ENCODE measurements at places on chromosomes 3 and 15.

GRCh38 chr15:96330450-96331143, at the start of gene NR2F2:
TSS of gene NR2F2 (plus strand) at chr15:96330700. CDS start at chr15:96332106, 1,406 bp downstream.
- DNase-seq, result peak; percentile 91

- no peak for DNase-seq
Observed at GRCh38 chr3:9250236-9250635, 790 bp upstream of the SRGAP3 start.

- DNase-seq, result peak; percentile 67
Observed at GRCh38 chr15:64521726-64522164, 61.4 kb downstream of the ZNF609 start.

GRCh38 chr3:126895178-126896066, 87.5 kb upstream of the PLXNA1 start:
- no peak for DNase-seq

DNA sequence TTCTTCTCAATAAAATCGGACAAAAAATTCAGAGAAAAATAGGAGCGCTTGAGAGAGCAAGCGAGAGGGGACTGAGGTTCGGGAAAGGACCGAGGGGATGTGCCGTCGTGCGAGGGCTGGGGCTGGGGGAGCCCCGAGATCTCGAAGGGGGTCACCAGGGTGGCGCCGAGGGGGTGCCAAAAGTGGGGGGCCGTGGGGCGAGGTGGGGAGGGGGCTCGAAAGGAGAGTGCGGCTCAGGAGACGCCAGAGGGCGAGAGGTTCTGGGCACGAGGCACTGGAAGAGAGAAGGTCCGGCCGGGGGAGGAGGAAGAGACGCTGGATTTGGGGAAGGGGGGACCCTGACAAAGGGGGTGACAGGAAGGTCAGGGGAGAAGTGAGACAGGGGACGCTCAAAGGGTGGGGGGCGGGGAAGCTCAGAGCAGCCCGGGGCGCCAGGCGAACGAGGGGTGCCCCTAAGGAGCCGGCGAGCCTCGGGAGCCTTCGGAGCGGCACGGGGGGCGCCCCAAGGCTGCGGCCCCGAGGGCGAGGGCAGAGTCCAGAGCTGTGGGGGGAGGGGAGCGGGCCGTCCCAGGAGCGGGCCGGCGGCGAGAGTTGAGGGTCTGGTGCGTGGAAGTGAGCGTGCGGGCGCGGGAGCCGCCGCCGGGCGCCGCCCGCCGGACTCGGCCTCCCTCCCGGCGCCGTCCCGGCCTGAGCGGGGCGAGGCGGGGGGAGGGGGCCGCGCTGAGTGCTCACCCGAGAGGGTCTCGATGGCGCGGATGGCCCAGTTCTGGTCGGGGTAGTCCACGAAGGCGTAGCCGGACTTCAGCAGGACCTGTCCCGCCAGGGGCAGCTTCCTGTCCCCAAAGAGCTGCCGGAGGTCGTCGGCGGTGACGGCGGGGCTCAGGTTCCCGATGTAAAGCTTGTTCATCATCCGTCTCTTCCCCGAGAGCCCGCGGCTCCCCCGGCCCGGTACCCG, 514 bp downstream of the IGF2BP2 start:
- no peak for DNase-seq

DNA sequence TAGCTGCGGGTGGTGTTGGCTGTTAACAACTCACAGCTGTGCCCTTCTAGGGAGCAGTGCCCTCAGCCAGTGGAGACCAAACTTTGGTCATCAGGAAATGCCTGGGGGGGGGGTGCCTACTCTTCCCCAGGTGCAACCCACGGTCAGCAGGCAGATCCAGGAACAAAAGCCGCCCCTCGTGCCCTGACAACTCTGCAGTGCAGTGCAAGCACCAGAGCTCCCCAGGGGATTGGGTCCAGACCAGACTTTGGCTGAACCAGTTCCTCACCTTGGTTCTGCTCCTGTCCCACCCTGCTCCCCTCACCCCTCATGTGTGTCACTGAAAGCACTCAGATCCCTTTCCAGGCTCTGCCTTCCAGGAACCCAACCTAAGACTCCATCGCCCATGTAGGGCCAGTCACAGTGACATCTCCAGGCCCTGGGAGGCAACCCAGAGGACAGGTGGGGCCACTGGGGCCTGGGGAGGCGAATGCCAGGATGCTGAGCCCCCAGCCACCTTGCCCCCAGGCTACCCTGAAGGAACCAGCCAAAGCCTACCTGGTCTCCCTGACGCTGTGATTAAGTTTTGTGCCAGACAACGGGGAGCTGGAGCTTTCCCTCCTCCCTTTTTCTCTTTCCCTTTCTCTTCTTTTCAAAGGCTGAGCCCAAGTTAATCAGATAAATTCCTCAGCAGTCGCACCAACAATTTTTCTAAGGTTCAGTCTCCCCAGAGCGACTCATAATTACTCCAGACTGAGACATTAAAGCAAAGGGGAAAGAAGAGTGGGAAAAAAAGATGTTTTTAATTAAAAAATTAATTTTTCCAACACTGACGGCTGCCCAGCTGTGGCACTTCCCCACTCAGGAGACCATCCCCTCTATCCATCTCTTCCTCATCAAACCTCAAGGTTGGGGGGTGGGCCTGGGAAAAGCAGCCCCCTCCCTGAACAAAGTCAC, 207.5 kb upstream of the LINGO1 start:
- no peak for DNase-seq

GRCh38 chr15:41893422-41894250, at the start of gene SPTBN5:
TSS of gene SPTBN5 (minus strand) at chr15:41894053. CDS start at chr15:41893497, 556 bp downstream.
- no peak for DNase-seq

DNA sequence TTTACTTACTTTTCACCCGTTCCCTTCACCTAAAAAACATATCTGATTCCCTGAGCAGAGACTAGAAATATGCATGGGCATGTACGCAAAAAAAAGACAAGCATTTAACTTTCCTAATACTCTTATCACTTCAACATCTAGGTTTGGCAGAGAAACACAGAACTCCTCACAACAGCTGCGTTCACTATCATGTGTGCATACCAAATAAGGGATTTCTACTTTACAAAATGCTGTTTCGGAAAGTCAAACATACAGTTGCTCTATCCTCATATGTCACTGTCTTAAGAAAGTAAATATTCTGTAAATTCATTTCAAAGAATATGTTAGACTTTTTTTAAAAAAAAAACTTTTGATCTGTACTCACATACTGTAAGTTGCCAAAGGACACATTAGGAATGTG, 65.1 kb upstream of the CBLB start:
- DNase-seq, result no peak

- no peak for DNase-seq
Observed at GRCh38 chr3:87069971-87070370, 79.0 kb upstream of the VGLL3 start.

DNA sequence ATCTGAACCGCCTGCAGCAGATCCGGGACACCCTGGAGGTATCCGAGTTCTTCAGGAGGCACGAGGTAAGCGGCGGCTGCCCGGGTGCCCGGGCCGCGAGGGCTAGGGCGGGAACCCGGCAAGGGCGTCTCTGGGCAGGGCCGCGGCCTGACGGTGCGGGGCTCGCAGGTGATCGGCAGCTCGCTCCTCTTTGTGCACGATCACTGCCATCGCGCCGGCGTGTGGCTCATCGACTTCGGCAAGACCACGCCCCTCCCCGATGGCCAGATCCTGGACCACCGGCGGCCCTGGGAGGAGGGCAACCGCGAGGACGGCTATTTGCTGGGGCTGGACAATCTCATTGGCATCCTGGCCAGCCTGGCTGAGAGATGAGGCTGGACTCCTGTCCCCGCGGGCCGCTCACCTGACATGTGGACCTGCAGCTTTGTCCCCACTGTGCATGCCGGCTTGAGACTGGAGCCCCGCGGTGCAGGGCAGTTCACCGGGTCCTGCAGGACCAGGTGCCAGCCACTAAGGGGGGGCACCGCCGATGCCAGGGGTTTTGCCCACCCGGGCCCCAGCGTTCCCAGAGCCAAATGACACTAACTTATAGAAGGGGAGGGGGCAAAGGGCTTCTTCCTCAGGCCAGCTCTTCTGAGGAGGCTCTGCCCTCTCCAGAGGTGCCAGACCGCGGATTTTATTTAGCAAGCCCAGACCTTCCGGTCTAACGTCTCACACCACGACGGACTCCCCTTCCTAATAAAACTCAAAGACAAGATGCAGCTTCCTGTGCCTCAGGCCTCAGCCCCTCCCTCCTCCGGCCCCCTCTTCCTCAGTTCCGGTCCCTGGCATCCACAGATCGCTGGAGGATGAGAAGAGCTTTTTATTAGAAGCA, 9.4 kb downstream of the ITPKA start:
- no peak for DNase-seq

DNA sequence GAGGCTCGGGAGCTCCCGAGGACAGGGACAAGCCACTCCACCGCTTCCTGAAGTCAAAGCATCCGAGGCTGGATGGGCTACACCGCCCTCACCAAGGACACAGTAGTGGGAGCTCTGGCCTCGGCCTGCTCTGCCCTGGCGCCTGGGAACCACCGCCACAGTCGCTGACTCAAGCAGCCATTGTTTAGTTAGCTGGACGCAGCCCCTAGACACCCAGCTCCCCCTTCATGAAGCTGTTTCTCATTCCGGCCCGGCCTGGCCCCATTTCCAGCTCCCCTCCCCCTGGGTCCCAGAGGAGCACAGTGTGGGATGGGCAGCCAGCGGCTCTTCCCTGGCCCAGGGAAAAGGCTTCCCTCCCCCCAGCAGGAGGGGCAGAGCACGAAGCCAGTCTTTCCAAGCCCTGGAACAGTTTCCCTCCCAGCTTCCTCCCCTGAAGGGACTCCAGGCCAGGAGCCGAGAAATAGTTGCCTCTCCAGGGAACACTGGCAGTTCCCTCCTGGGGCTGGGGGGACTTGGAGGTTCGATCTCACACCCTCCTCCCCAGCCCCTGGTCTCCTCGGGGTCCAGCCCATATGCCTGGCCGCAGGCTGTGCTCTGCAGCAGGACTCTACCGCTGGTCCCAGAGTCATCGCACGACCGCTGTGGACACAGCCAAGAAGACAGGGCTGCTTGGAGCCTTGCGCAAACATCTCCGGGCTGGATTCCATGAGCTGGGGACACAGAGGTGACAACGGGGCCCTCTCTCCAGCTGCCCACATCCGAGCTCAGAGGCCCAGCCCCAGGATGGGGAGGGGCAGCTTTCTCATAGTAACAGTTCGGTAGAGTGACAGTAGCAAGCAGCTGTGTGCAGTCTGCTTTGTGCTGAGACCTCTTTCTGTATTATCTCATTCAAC, 10.0 kb downstream of the PLXND1 start:
- no peak for DNase-seq

GRCh38 chr3:65265511-65265910, 577.7 kb upstream of the ADAMTS9 start:
- DNase-seq, result no peak

GRCh38 chr15:52220937-52221660, 29.9 kb upstream of the GNB5 start:
- DNase-seq, result no peak

- no peak for DNase-seq
Observed at GRCh38 chr3:9129365-9129764, 120.1 kb downstream of the SRGAP3 start.

DNA sequence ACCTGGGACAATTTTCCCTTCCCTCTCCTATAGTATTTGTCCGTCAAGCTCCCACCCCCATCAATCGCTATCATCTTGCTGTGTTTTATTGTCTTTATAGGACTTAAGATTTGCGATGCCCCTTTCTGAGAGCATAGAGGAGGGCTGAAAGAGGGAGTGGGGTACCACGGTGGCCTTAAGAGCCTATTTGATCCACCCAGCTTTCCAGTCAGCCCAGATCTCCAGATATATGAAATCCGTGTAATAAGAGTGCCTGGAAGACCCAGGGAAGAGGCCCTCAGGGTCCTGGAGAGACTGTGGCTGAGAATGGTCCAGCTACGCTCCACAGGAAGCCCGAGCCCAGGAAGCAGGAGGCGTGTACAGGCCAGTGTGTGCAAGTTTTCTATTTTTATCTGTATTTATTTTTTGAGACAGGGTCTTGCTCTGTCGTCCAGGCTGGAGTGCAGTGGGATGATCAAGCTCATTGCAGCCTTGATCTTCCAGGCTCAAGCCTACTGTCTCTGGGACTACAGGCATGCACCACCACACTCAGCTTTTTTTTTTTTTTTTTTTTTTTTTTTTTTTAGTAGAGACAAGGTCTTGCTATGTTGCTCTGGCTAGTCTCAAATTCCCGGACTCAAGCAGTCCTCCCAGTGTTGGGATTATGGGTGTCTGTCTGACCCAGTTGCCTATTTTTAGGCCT, 964 bp upstream of the NCKIPSD start:
- no peak for DNase-seq

DNA sequence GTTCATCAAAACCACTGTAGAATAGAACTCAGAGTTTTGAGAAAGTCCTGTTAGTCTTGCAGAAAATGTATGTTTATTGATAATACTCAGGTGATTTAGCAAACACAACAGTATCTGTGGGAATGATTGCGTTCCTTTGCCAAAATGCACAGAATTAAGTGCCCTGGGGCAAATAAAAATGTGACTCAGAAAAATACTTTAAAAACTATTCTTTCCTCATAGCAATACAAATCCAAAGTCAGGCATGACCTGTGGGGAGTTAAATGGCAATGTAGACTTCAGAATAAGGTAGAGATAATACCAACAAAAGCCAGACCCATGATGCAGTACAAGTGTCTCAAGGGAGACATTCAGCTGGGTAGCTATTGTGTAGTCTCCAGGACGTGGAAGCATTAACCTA, 72.3 kb upstream of the SNTN start:
- DNase-seq, result no peak

GRCh38 chr15:54941417-54941816, 255.3 kb downstream of the RSL24D1 start:
- no peak for DNase-seq

GRCh38 chr3:141255846-141256261, 24.2 kb downstream of the PXYLP1 start:
- DNase-seq, result no peak
